ENCODE measurements at places on chromosomes 2 and 18.

DNA sequence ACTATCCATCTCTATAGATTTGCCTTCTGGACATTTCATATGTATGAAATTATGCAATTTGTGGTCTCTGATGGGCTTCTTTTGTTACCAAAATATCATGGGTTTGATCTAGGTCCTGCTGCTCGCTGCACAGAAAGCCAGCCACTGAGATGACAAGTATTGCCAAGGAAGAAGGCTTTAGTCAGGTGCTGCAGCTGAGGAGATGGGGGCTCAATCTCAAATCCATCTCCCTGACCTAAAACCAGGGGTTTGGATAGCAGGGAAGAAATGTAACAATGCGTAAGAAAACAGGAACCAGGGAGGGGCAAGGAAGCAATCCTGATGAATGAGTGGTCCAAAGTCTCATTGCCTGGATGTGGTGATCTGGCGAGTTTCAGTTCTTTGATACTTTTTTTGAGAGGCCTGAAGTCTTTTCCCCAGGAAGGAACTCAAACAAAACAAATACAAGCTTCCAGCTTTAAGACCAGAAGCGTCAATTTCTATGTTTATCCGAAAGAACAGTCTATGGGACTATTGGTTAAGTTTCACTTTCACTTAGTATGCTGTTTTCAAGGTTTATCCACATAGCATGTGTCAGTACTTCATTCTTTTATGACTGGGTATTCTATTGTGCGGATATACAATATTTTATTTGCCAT lies 3.4 kb upstream of the CKAP2L start:
- DNase-seq = no peak

GRCh38 chr2:105718846-105719481 lies 25.7 kb upstream of the NCK2 start:
- no peak for DNase-seq

GRCh38 chr2:119518401-119519056 lies 5.8 kb downstream of the SCTR start:
- no peak for DNase-seq

- DNase-seq = no peak
Observed at GRCh38 chr18:60413944-60414547, 41.5 kb upstream of the MC4R start.

DNA sequence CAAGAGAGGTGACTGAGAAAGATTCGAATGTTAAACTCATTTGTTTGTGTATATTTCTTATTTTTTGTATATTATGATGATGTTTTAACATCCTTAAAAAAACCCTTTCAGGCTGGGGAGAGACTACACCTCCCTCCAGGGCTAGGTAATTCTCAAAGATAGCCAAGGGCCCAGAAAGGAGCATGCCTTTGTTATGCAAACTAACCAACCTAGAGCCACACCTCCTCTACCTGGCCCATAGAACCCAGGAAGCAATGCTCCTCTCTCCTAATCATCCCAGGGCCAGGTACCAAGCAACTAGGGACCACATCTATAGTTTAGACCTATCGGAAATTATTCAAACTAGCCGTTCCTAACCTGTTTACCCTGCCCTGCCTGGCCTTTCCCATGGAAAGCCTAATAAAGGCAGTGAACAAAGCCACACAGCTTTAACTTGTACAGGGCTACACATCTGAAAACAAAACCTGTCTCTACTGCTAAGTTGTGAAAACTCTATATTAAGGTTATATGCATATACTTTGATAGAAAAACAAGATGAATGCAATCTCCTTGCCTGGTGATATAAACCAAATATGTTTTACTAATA lies 79.7 kb downstream of the COLEC12 start:
- no peak for DNase-seq

DNA sequence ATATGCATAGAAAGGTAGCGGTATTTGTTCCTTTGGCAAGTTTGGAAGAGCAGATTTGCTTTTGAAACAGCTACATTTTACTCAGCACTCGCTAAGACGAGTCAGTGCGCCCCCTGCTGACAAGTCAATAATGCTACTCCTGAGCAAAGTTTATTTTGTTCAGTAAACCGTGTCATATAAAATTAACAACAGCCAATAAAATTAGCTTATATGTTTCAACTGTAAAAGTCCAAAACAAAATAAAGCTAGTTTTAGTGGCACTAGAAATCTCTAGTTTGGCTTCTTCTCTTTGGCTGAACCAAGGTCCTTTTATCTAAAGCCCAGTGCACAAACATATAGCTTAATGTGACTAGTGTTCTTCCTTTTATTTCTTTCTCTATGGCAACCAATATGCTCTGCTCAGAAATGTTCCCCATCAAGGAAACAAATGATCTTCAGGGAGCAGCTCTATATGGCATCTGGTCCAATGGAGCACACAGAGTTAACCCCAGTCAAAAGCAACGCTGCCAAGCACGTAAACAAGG lies 4.2 kb upstream of the POU3F3 start:
- no peak for DNase-seq

DNA sequence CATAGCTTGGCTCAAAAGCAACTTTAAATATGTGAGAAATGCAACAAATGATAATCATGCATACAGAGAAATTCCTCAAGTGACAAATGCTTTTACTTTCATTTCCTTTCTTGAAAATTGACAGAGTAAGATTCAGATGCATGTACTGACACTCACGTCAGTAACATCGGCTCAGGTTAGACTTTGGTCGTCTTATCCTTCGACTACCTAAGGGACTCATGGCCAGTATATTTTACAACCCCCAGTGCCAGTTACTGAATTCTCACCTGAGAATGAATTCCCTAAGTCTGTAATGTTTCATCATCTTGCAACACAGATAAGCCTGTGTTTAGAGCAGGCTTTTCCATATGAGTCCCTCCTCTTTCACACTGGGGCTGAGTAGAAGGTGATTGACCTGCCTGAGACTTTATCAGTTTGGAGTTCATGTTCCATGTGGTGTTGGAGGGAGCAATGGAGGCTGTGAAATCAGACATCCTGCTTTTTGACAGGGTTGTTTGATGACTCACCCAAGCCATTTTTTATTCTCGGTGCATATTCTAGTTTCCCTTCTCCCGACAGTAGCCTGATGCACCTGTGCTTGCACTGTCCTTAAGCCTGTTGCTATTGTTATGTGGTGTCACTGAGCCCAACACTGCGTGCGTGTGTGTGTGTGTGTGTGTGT lies 30.5 kb upstream of the ATP8B1 start:
- DNase-seq = no peak

DNA sequence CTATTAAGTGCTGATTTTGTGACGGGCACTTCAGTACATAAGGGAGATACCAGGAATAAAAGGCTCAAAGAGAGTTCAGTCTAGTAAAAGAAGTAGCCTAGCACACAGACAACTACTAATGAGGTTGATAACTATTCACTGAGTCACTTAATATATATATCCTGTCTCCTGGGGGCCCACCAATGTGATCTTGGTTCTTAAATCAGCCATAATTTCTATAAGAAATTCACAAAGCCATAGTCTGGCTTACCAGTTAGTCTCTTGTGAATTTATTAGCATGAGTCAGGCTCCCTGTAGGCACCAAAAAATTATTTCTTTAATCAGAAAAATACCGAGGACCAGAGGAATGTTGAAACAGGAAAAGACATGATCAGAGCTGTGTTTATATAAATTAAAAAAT lies 10.4 kb downstream of the KCNE4 start:
- DNase-seq = no peak

DNA sequence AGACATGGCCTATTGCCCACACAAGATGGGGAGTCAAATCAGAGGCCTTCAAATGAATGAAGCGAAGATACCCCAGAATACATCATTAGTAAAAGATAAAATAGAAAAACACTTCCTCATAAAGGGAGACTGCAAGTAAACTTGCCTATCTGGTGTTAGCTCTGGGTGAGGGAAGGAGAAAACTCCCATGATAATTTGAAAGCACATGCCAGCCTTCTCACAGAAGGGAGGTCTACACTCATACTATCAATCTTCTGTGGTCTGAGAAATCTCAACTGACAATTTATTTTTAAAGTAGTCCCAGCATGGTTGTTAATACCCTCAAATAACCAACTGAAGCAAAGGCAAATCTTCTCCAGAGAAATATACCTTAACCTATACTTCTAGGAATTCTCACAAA lies 75.4 kb downstream of the EXOC6B start:
- no peak for DNase-seq

- DNase-seq = no peak
Observed at GRCh38 chr18:44859751-44860439, 179.2 kb downstream of the SETBP1 start.

DNA sequence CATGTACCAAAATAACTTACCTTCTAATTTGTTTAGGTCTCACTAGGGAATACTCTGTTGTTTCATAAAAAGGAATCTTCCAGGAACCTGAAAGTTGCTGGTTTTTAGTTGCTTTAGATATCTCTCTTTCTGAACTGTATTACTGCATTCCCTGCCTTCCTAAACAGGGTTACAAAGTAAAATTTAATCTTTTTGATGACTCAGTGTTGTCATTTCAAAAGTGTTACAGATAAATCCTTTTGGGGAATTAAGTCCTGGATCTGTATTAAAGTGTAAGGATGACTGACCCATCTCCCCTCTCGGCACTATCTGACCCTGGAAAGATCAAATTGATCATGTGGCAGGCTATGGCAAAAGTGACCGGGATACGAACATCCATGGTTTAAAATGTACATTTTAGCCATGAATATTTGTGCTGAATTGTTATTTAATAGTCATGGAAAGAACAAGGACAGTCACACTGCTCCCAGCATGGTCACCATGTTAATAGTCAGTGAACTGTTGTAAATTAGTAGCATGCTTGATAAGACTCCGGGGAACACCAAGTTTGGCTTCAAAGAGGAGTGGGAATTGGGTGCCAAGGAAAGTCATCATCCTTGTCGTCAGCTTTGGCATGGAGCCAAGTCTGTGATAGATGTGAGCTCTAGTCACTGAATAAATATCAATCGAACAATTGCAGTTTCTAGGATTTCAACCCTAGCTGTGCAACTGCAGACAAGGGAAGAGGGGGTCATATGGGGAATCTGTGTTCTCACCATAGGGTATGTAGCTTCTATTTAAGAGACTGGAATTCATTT lies 4.2 kb downstream of the PLEKHA3 start:
- no peak for DNase-seq

DNA sequence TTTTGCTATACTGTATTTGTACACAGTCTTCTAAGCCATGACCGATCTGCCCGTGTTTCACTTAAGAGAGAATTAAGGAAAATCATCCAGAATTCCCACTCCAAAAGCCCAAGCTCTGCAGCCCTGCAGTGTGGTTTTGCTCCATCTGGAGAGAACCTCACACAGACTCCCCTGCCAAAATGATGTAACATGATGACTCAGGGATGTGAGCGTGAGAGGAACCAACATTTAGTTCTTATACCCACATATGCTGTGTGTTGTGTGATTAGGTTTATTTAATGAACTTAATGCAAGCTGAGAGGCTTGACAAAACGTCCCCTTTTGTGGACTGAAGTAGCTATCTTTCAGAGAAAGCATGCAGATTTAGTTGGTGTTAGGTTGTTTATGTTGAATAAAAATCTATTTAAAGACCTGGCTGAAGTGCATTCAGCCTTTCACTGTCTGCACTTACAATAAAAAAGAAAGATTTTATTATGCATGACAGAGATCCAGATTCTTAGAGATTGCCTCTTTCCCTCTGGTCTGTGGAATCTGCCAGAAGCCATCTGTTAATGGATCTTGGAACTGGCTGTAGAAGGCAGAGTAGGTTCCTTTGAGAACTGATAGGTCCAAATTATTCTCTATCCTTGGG lies 6.3 kb downstream of the RAB12 start:
- DNase-seq = no peak

DNA sequence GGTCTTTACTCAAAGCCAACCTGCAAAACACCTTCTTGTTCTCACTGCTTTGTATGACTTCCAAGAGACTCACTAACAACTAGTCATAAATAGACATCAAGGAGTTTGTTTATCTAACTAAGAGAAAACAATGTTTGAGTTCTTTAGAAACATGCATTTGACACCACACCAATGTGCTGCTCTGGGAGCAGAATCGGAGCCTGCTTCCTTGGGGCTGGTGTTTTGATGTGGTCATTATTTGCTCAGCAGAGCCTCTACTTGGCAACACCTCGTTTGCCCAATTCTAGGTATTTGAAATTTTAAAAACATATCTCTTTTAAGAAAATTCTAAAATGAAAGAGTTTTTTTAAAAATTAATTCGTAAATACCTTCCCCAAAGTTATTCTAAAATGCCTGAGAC lies 167.5 kb downstream of the BCL2 start:
- no peak for DNase-seq

GRCh38 chr18:6054256-6054842 lies 159.0 kb upstream of the TMEM200C start:
- DNase-seq = no peak

DNA sequence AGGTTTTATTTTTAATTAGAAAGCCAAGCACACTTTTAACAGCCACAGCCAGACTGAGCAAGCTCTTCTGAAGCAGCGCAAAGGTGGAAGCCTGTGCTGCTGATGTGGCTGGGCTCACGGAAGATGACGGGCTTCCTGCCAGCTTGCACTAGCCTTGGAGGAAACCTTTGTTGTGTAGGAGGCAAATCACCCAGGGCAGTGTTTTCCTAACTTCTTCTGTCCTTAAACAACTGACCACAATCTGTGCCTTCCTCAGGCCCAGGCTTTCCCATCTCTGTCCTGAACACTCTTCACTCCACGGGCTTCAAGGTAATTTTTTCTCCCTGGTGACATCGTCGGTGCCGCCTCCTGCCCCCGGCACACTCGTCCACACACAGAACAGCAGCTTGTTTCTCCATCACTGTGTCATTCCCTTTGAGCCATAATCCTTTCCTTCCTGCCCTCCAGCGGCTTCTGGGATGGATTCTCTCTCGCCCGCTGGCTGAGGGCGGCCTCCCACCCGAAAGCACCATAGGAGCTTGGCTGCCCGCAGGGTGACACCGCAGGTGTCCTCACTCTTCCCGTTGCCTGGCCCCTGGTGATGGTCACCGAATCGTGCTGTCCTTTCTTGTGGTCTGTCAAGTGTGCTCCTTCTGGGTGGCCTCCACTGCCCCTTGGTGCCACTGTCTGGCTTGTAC lies 31.1 kb upstream of the INHBB start:
- no peak for DNase-seq

DNA sequence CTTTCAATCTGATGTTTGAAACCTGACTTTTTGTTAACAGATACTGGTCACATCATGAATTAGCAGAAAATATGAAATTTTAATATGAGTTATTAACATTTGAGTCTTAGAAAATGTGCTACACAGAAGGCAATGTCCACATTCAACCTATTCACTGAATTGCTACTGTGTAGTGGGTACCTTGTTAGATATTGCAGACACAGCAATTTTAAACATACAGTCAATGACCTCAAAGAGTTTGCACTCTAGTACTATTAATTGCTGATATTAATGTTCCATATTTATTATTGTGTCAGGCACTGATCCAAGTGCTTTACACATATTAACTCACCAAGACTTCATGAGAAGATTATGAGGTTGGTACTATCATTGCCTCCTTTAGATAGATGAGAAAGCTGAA lies 385.4 kb upstream of the PKDCC start:
- DNase-seq = no peak

GRCh38 chr2:185608799-185609198 lies 129.8 kb upstream of the FSIP2 start:
- DNase-seq = no peak

GRCh38 chr2:120957905-120958304 lies 222.2 kb downstream of the GLI2 start:
- DNase-seq = no peak
